ENCODE measurements at places on chromosomes 6 and 20. TPM values are rescaled to one million over a fixed set of nuclear protein-coding genes. Genes with fewer than 3 reads are reported as not detected.

C6orf52 gene
- total RNA-seq = 1.4 TPM

PNPLA1 gene
- total RNA-seq = 0.36 TPM

PKHD1 gene
- not detected for total RNA-seq

ATP5F1E gene
- total RNA-seq = 28.4 TPM

SALL4 gene
- total RNA-seq = 1.4 TPM

HAO1 gene
- not detected for total RNA-seq

EPPIN gene
- total RNA-seq = not detected

GSTA2 gene
- total RNA-seq = not detected

NKX2-2 gene
- not detected for total RNA-seq

DACT2 gene
- 0.34 TPM for total RNA-seq

ALDH8A1 gene
- 0.36 TPM for total RNA-seq

C6orf132 gene
- 35.9 TPM for total RNA-seq

SSR1 gene
- 137 TPM for total RNA-seq

RSPH9 gene
- 0.07 TPM for total RNA-seq

EYA2 gene
- 12.3 TPM for total RNA-seq

ADGRB3 gene
- not detected for total RNA-seq

RFX6 gene
- total RNA-seq = not detected

TBXT gene
- not detected for total RNA-seq

ZBTB24 gene
- 8.2 TPM for total RNA-seq

KIFC1 gene
- total RNA-seq = 0.68 TPM

PHACTR1 gene
- total RNA-seq = 0.57 TPM

ABHD16A gene
- total RNA-seq = 30.8 TPM

ZSCAN23 gene
- total RNA-seq = 1.7 TPM

MKKS gene
- total RNA-seq = 8.5 TPM

IL17F gene
- not detected for total RNA-seq

KCNK5 gene
- under 0.01 TPM for total RNA-seq

PERP gene
- total RNA-seq = 452 TPM

DPM1 gene
- total RNA-seq = 62.7 TPM

THBS2 gene
- 0.50 TPM for total RNA-seq

HRH3 gene
- not detected for total RNA-seq

HUS1B gene
- 1.9 TPM for total RNA-seq

KIF25 gene
- not detected for total RNA-seq

PPP1R10 gene
- 22.2 TPM for total RNA-seq

BPIFB2 gene
- total RNA-seq = not detected

TMEM217 gene
- total RNA-seq = 0.68 TPM

TRERF1 gene
- total RNA-seq = 1.7 TPM

SSTR4 gene
- not detected for total RNA-seq

NHLRC1 gene
- 2.7 TPM for total RNA-seq

RAET1G gene
- 65.6 TPM for total RNA-seq

LTB gene
- not detected for total RNA-seq

AMD1 gene
- 185 TPM for total RNA-seq

Data from nasal cavity respiratory epithelium epithelial cell of viscerocranial mucosa (primary cell).